Activated CD8-positive, alpha-beta memory T cell treated with anti-CD3 and anti-CD28 coated beads for 4 hours (primary cell): ENCODE measurements at places on chromosomes 16 and 17.

- no peak for DNase-seq
Observed at GRCh38 chr16:53502331-53503269, at the start of gene AKTIP. Gene AKTIP (minus strand): TSS chr16:53503209. CDS start chr16:53500259, 2,950 bp downstream.

GRCh38 chr17:77733576-77734296 is 224.8 kb upstream of the TNRC6C start:
- DNase-seq, result no peak

GRCh38 chr16:27177031-27177774 is 26.1 kb upstream of the KDM8 start:
- no peak for DNase-seq

DNA sequence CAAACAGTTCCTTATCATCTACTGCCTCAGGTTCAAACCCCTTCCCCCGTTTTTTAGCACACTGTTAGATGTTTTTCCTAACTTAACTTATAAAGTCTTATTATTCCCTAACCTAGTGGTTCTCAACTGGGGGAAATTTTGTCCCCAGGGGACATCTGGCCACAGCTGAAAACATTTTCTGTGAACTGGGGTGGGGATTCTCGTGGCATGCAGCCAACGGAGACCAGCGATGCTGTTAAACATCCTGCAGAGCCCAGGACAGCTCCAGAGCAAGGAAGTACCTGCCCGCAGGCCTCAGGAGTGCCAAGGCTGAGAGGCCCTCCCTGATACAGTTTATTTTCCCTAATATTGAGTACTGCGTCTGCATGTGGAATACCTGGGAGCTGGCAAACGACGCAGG is 24.3 kb downstream of the ZCCHC14 start:
- DNase-seq, result no peak

- no peak for DNase-seq
Observed at GRCh38 chr17:50102164-50102991, 7.2 kb downstream of the PDK2 start.

DNA sequence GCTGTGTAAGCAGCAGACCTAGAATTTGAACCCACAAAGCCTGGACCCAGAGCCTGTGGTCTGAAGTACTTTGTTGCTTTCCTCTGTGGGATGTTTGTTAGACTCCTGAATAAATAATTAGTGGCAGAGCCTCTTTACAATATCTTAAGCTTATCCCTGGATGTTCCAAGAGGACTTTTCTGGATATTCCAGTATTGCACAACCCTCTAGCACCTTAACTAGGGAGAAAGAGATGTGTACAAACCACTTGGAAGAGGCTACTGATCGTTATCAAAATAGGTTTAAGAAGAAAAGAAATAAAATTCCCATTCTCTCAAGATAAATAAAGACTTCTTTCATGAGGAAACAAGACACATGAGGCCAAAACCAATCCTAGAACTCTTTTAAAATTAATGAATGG is 632.4 kb downstream of the CDH11 start:
- no peak for DNase-seq

GRCh38 chr17:14935845-14936485 is 329.2 kb downstream of the PMP22 start:
- DNase-seq, result no peak

- DNase-seq, result no peak
Observed at GRCh38 chr16:454397-454940, 29.0 kb downstream of the RAB11FIP3 start.

GRCh38 chr16:74439685-74440084 is 18.4 kb upstream of the CLEC18B start:
- no peak for DNase-seq

- DNase-seq, result no peak
Observed at GRCh38 chr16:6947291-6947690, 385.4 kb upstream of the RBFOX1 start.

- DNase-seq, result no peak
Observed at GRCh38 chr17:44773140-44773539, 14.4 kb downstream of the ADAM11 start.

- DNase-seq, result no peak
Observed at GRCh38 chr17:68592682-68593641, 8.2 kb downstream of the FAM20A start.

DNA sequence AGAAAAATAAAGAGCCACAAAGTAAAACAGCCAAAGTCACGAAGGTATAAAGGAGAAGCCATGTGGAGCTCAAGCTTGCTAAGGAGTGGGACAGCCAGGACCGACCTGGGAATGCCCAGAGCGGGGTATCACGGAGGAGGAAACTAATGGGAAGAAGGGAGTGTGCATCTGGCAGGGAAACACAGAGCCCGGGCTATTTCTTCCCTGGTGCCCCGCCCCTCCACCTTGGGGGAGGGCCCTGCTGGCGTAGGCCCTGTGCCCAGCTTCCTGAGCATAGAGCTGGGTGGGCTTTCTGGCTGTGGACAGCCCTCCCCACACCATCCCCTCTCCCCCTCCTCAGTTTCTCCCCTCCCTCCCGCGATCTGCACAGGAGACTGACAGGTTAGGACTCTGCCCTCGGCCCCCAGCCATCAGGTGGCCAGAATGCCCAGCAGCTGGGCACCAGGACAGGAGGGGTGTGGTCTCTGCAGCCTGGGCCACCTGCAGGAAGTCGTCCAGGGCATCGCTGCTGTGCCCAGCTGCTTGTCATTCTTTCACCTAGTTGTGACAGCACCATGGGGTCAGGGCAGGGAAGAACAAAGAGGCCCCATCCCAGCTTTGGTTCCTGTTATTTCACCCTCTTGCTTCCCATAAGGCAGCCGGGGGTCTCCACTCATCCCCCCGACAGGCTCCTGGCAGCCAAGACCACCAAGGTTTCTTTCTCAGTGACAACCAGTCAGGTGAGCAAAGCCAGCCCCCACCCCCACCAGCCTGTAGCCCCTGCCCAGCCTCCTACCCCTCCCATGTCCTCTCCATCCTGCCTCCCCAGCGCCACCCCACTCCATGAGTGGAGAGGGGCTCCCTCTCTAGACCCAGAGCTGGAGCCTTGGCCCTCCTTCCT is 7.1 kb upstream of the DCAF7 start:
- no peak for DNase-seq

DNA sequence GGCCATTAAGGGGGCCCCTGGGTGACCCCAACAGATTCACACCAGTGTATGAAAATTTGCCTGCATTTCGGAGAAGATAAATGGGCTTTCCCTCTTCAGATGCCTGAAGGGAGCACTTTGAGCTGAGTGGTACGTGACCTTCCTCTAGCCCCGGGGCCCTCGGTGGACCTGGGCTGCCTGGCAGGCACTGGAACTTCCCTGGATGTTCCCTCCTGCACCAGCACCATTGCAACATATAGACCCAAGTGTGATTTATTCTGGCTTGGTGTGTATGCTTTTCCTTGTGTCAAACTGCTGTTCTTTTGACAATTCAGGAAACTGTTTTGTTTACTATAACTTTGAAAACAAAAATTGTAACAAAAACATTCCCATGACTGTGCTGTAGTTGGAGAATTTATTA is 93.8 kb downstream of the TNFRSF13B start:
- no peak for DNase-seq

DNA sequence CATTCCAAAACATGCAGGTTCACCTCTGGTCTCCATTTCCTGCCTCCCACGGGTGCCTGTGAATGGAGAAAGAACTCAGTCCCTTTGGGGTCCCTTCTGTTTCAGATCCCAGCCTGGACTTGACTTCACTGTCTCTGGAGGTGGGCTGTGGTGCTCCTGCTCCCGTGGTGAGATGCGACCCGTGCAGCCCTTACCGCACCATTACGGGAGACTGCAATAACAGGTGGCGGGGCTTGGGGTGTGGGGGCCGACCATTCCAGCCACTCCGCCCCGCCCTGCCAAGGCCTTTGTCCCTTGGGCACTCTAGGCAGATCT is 10.5 kb downstream of the LPO start:
- no peak for DNase-seq
